ENCODE measurements at places on chromosomes 16 and 17.
A peak's percentile ranks its signal among the peaks of the same experiment; 100 is the strongest.

GRCh38 chr16:82628711-82629110 lies 1.9 kb downstream of the CDH13 start:
- H3K4me1 ChIP-seq, result peaks cover 16% of the 10 kb centered on the region
- peak overlapping the region; percentile 73 for H3K27ac ChIP-seq
- peak overlapping the region; percentile 85 for H3K4me3 ChIP-seq
- no peak for DNase-seq
- H3K36me3 ChIP-seq, result no peaks in the 10 kb centered on the region

- H3K4me3 ChIP-seq, result peak overlapping the region; percentile 82
- peaks cover 5% of the 10 kb centered on the region for H3K36me3 ChIP-seq
- no peak for DNase-seq
- H3K27me3 ChIP-seq, result no peaks in the 10 kb centered on the region
- H3K27ac ChIP-seq, result peak overlapping the region; percentile 100
Observed at GRCh38 chr17:40101367-40102210, 1.2 kb upstream of the NR1D1 start.

DNA sequence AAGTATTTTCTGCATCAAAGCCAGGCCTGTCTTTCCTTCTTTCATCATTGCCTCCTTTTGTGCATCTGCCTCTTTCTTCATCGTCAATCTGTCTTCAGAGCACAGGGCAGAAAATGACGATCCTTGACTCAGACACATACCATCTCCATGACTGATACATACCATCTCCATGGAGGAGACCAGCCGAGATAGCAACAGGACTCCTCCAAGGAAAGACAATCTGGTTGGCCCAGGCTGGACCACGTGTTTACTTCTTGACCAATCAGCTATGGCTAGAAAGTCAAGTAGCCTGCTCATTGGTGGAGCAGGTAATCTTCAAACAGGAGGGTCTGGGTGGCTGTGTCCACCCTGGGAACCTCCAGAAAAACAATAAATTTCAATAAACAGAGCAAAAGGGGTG lies 164.6 kb downstream of the CPPED1 start:
- H3K27ac ChIP-seq, result no peak overlapping the region
- no peak overlapping the region for H3K4me3 ChIP-seq
- no peaks in the 10 kb centered on the region for H3K4me1 ChIP-seq
- no peak for DNase-seq
- H3K27me3 ChIP-seq, result no peaks in the 10 kb centered on the region
- no peaks in the 10 kb centered on the region for H3K36me3 ChIP-seq

DNA sequence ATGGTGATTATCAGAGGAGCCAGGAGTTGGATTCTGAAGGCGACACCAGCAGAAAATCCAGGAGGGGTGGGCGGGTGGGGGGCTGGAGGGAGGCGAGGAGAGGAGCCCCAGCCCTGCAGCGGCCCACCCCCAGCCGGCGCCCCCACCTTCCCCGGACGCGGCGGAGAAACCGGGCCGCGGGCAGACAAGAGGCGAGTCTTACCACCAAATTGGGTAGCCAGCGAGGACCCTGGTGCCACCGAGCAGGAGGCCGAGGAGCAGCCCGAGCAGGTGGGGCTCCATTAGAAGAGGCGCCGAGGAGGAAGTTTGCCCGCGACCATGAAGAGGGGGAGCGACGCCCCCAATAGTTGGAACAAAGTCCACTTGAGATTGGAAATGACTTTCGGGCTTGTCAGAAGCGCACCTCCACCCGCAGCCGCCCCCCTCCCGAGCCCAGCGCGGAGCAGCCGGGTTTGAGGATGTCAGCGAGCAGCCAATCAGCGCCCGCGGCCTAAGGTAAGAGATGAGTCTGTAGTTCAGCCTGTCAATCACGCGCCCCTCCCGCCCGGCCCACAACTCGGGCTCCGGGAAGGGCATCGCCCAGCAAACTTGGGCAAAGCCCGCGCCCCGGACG lies at the start of gene WNT3:
TSS of gene WNT3 (minus strand) at position 377 of the 613 bp plus-strand sequence. CDS start at position 282, 95 bp downstream.
- peaks cover 21% of the 10 kb centered on the region for H3K4me1 ChIP-seq
- peak within 1 kb of the TSS; percentile 69 for H3K4me3 ChIP-seq

- peaks cover 2% of the 10 kb centered on the region for H3K36me3 ChIP-seq
- H3K27me3 ChIP-seq, result no peaks in the 10 kb centered on the region
- no peak overlapping the region for H3K4me3 ChIP-seq
- DNase-seq, result no peak
- H3K4me1 ChIP-seq, result no peaks in the 10 kb centered on the region
Observed at GRCh38 chr17:72646176-72646575, 446.3 kb downstream of the SLC39A11 start.

GRCh38 chr17:4852567-4853207 lies 19.5 kb downstream of the MINK1 start:
- H3K4me3 ChIP-seq, result no peak overlapping the region
- no peaks in the 10 kb centered on the region for H3K27me3 ChIP-seq
- H3K4me1 ChIP-seq, result peaks cover 3% of the 10 kb centered on the region
- no peak overlapping the region for H3K27ac ChIP-seq

DNA sequence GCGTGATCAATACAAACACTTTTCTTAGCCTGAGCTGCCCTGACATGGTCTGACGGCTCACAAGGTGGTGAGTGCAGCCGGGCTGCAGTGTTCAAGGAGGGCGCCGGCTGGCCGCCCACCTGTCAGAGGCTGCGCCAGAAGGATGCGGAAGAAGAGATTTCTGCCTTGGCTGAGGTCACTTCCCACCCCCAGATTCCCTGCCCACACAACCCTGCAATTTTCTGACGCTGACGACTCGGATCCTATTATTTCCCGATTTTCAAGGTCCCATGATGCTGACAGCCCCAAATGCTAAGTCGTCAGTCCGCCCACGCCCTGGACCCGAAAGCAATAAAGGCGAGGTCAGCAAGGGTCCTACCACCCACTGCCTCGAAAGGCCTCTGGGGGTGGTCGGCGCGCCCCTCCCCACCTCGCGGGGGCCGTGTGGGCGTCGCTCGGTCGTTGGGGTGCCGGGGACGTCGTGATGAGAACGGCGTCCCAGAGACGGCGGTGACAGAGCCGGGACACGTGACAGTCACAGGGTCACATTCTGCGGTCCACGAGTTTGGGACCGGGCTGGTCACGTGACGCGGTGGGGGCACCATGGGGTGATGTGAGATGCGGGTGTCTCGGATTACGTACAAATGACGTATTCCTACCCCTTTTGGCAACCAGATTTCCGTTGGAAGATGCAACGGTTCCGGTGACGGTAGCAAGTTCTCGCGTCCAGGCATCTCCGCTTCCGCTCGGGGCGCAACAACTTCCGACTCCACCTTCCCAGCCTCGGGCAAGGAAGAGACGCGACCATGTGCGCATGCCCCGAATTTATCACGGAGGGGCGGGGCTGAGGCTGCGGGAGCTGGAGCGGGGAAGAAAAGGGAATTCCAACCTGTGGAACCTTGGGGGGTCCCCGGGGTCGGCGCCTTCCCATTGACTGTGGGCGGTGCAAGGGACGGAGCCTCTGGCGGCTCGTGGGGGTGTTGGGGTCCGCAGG lies at the start of gene STX4:
TSS of gene STX4 (plus strand) at position 823 of the 973 bp plus-strand sequence. CDS start 248 bp downstream, outside the sequence.
- peaks cover 22% of the 10 kb centered on the region for H3K4me1 ChIP-seq
- peaks cover 4% of the 10 kb centered on the region for H3K36me3 ChIP-seq
- no peaks in the 10 kb centered on the region for H3K27me3 ChIP-seq
- peak; percentile 92 for DNase-seq
- peak within 1 kb of the TSS; percentile 91 for H3K4me3 ChIP-seq

DNA sequence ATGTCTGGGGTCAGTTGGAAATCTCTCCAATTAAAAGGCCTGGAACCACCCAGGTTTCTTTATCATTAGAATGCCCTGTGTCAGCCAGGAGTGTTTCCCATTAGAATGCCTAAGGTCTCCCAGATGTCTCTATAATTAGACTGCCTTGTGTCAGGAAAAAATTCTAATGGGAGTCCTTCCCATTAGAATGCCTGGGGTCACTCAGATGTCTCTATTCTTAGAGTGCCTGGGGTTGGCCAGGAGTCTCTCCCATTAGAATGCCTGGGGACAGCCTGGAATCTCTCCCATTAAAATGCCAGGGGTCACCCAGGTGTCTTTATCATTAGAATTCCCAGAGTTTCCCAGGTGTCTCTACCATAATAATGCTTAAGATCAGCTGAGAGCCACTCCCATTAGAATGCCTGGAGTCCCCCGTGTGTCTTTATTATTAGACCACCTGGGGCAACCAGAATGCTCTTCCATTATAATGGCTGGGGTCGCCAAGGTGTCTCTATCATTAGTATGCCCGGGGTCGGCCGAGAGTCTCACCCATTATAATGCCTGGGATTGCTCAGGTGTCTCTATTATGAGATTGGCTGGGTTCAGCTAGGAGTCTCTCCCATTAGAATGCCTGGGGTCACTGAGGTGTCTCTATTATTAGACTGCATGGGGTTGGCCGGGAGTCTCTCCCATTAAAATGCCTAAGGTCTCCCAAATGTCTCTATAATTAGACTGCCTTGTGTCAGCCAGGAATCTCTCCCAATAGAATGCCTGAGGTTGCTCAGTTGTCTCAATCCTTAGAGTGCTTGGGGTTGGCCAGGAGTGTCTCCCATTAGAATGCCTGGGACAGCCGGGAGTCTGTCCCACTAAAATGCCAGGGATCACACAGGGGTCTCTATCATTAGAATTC lies 2254.6 kb downstream of the TP53TG3F start:
- no peaks in the 10 kb centered on the region for H3K27me3 ChIP-seq
- H3K36me3 ChIP-seq, result no peaks in the 10 kb centered on the region
- no peaks in the 10 kb centered on the region for H3K4me1 ChIP-seq
- DNase-seq, result no peak
- no peak overlapping the region for H3K4me3 ChIP-seq

- H3K4me1 ChIP-seq, result no peaks in the 10 kb centered on the region
- no peaks in the 10 kb centered on the region for H3K27me3 ChIP-seq
- no peak overlapping the region for H3K4me3 ChIP-seq
- no peak overlapping the region for H3K27ac ChIP-seq
Observed at GRCh38 chr16:59964232-59964924, 1230.3 kb upstream of the GOT2 start.

All from thoracic aorta (tissue), 2 donors.